Nephron progenitor cell (in vitro differentiated cells): ENCODE measurements at places on chromosomes 3 and 15.
A peak's percentile ranks its signal among the peaks of the same experiment; 100 is the strongest.

DNA sequence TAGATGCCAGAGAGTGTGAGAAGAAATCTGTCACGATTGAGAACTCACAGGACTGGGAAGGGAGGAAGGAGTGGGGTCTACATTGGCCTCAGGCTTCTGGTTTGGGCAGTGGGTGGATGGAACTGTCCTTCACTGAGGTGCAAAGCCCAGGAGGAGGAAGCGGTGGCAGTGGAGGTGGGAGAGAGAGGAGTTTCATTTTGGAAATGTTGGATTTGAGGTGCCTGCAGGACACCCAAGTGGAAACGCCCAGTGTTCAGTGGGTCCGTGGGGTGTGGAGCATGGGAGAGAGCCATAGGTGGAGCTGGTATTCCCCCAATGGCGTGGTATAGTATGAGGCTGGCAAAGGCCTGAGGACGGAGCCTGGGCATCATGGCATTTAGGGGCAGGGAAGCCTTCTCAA lies 9.3 kb upstream of the EPHB3 start:
- no peak overlapping the region for H3K27ac ChIP-seq
- DNase-seq = no peak
- H3K36me3 ChIP-seq = no peaks in the 10 kb centered on the region
- no peak overlapping the region for H3K4me3 ChIP-seq

- H3K27me3 ChIP-seq = peaks cover 6% of the 10 kb centered on the region
- peak overlapping the region; percentile 86 for H3K27ac ChIP-seq
- H3K4me1 ChIP-seq = peaks cover 23% of the 10 kb centered on the region
- peak overlapping the region; percentile 90 for H3K4me3 ChIP-seq
- DNase-seq = no peak
These were observed 425 bp upstream of the FYTTD1 start for GRCh38 chr3:197749315-197749600.

DNA sequence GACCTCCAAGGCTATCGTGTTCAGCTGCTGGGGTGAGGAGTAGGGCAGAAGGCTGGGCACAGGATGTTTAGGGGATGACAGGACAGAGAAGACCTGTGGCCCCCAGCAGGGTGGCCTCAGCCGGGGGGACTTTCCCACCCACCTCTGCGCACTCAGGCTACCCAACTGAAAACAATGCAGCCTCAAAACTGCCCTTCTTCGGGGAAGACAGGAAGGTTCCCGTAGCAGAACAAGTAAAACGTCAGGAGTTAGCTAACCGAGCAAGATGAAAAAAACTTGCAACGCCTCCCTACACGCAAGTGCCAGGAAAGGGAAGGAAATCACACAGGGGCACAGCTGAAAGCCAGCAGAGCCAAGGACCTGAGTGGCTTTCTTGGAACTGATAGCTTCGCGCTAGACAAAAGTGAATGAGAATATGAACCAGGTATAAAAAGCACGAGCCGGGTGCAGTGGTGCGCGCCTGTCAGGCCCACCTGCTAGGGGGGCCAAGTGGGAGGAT lies 38.4 kb upstream of the FURIN start:
- H3K27ac ChIP-seq = peak overlapping the region; percentile 75
- no peak overlapping the region for H3K4me3 ChIP-seq
- DNase-seq = no peak
- H3K36me3 ChIP-seq = no peaks in the 10 kb centered on the region
- H3K4me1 ChIP-seq = peaks cover 19% of the 10 kb centered on the region
- peaks cover 8% of the 10 kb centered on the region for H3K27me3 ChIP-seq

DNA sequence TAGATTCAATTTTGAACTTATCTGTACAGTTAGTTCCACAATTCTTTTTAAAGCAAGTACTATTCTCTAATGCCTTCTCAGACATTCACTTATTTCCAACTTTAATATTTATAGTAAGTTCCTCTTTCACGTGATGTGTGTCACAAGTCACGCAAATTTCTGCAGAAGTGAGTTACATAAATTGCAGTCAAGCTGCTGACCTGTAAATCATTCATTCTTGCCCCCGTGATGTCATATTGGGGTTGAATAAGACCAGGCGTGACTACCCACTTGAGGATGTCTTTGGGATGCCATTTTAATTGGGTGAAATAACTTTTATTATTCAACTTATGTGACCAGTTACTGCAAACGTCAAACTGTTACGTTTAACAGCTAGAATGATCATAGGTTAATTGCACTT lies 15.1 kb downstream of the PPARG start:
- no peak for DNase-seq
- H3K4me1 ChIP-seq = no peaks in the 10 kb centered on the region
- no peaks in the 10 kb centered on the region for H3K36me3 ChIP-seq
- no peak overlapping the region for H3K27ac ChIP-seq
- H3K4me3 ChIP-seq = no peak overlapping the region

GRCh38 chr3:80785875-80786274 lies 975.6 kb downstream of the GBE1 start:
- no peaks in the 10 kb centered on the region for H3K36me3 ChIP-seq
- DNase-seq = no peak
- H3K4me3 ChIP-seq = no peak overlapping the region
- no peak overlapping the region for H3K27ac ChIP-seq

DNA sequence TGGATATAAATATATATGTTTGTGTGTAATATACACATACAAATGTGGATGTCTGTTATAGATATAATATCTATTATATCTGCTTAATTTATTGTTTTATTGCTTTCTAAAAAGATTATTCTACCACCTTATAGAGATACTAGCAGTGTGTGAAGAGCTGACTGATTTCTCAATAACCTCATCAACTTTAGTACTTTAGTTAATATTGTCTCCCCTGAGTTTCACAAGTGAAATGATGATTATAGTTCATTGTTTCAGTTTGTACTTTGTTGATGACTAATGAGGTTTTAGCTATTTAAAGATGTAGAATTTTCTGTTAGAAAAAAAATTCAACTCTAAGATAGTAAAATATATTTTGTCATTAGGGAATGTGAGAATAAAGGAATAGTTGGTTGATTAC lies 11.4 kb downstream of the RSRC1 start:
- no peaks in the 10 kb centered on the region for H3K27me3 ChIP-seq
- no peaks in the 10 kb centered on the region for H3K4me1 ChIP-seq
- peaks cover 51% of the 10 kb centered on the region for H3K36me3 ChIP-seq

DNA sequence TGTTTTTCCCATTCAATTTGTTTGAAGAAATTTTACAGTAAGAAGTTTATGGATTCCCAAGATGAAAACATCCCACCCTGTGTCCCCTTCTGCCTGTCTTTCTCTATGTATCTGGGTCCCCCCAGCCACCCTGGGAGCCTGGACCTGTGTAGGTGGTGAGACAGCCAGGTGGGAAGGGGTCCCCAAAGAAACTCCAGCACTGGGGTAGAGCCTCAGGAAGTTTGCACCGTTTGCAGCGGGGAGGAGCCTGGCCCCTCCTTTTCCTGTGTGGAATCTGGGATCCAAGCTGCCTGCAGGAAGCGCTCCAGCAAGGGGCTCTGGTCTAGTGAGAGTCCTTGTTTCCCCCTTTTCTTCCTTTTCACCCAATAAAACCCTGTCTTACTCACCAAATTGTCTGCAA lies 49.4 kb upstream of the ITGA11 start:
- H3K4me3 ChIP-seq = no peak overlapping the region
- no peak overlapping the region for H3K27ac ChIP-seq
- no peak for DNase-seq

DNA sequence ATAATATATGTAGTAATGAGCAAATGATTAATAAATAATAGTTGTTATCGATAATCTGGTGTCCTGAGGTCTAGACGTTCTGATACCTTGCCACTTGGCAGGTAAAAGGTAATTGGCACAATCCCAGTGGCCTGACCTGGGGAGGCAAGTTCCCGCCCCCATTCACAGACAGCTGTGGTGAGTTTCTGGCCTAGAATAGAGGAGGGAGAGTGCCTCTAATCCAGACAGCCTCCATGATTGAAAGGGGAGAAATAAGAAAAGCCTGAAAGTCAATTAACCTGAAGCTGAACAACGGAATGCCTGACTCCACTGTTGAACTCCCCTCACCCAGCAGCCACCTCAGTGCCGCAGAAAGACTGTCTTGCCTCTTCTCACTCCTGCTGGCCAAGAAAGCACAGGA lies 38.1 kb upstream of the SV2B start:
- peaks cover 24% of the 10 kb centered on the region for H3K27me3 ChIP-seq
- H3K4me1 ChIP-seq = peaks cover 6% of the 10 kb centered on the region
- DNase-seq = no peak
- H3K27ac ChIP-seq = no peak overlapping the region
- H3K36me3 ChIP-seq = no peaks in the 10 kb centered on the region

- no peak overlapping the region for H3K27ac ChIP-seq
- no peaks in the 10 kb centered on the region for H3K27me3 ChIP-seq
- H3K4me3 ChIP-seq = peak overlapping the region; percentile 94
- DNase-seq = no peak
- peaks cover 76% of the 10 kb centered on the region for H3K4me1 ChIP-seq
These were observed 2.6 kb downstream of the GNAI2 start for GRCh38 chr3:50238549-50239026.

- H3K4me3 ChIP-seq = no peak overlapping the region
- H3K27ac ChIP-seq = no peak overlapping the region
- peaks cover 3% of the 10 kb centered on the region for H3K27me3 ChIP-seq
- H3K36me3 ChIP-seq = no peaks in the 10 kb centered on the region
These were observed 21.9 kb downstream of the NRROS start for GRCh38 chr3:196661400-196661799.

GRCh38 chr3:93988283-93988682 lies 8.3 kb downstream of the ARL13B start:
- DNase-seq = no peak
- H3K4me3 ChIP-seq = no peak overlapping the region
- H3K4me1 ChIP-seq = peaks cover 33% of the 10 kb centered on the region
- H3K36me3 ChIP-seq = no peaks in the 10 kb centered on the region
- H3K27me3 ChIP-seq = no peaks in the 10 kb centered on the region

DNA sequence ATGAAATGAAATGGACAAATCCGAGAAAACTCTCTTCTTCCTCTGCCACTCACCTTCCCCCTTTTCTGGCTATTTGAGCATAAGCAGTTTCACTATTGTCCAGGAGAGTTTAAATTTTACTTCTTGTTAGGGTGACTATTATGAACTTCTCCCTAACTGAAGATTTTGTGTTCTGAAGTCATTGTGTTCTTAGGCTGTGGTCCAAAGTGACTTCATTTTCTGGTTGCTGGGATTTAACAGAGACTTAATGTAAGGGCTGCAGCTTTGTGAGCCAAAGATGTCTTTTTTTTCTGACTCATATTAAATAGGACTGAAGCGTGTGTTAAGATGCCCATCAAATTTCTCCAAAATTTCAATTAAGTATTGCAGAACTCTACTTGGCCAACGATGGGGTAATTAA lies 46.5 kb upstream of the FSTL1 start:
- no peak for DNase-seq
- H3K27ac ChIP-seq = no peak overlapping the region
- H3K27me3 ChIP-seq = no peaks in the 10 kb centered on the region
- H3K36me3 ChIP-seq = no peaks in the 10 kb centered on the region
- H3K4me1 ChIP-seq = peaks cover 34% of the 10 kb centered on the region

- no peak overlapping the region for H3K27ac ChIP-seq
- peak; percentile 6 for DNase-seq
- H3K4me1 ChIP-seq = no peaks in the 10 kb centered on the region
- H3K4me3 ChIP-seq = no peak overlapping the region
These were observed 19.9 kb downstream of the SPICE1 start for GRCh38 chr3:113495035-113495434.

- H3K4me1 ChIP-seq = peaks cover 24% of the 10 kb centered on the region
- no peak overlapping the region for H3K4me3 ChIP-seq
- DNase-seq = no peak
- peak overlapping the region; percentile 69 for H3K27ac ChIP-seq
These were observed 90.1 kb downstream of the B3GALNT1 start for GRCh38 chr3:161014843-161015749.

- H3K4me3 ChIP-seq = no peak overlapping the region
- H3K36me3 ChIP-seq = no peaks in the 10 kb centered on the region
- H3K27me3 ChIP-seq = peaks cover 15% of the 10 kb centered on the region
- no peak overlapping the region for H3K27ac ChIP-seq
These were observed 730.7 kb downstream of the AGBL1 start for GRCh38 chr15:86810329-86810728.

DNA sequence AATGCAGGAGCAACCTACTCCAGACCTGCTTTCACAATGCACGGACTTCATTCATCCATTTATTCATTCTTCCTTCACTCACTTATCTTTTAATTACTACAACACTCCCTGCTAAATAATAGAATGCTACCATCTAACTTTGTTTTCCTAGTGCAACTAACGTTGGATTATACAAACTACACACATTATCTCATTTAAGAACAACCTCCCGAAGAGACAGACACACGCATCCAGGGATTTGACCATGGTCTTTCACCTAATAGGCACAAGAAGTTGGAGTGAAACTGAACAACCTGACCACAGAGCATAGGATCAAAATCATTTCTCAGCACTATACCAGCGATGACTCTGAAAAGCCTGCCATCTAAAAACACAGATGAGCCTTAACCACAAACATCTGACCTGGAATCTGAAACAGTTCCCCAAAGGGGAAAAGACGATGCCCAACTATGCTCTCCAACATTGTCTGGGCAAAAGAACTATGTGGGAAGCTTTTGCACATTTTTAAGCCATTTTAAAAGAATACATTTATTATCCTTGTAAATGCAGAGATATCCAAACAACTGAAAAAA lies 21.0 kb downstream of the ZNF385D start:
- H3K4me3 ChIP-seq = no peak overlapping the region
- H3K36me3 ChIP-seq = no peaks in the 10 kb centered on the region
- peaks cover 9% of the 10 kb centered on the region for H3K4me1 ChIP-seq
- DNase-seq = no peak

DNA sequence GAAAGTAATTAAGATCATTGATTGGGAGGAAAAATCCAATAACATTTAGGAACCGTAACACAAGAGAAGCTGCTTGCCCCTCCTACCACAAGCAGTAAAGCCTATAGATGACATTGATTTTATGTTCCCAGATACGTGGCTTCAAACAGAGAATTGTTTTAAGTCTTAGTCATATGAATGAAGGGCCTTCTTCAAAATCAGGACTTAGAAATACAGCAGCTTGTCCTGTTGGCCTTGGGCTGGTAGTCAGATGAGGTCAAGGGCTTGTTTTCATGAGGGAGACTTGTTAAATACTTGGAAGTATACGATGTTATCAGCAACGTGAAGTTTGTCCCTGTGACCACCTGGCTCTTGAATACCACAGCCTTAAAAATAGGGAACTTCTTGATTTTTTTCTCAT lies 114.4 kb downstream of the VGLL4 start:
- DNase-seq = no peak
- H3K27me3 ChIP-seq = peaks cover 3% of the 10 kb centered on the region
- H3K4me3 ChIP-seq = no peak overlapping the region
- peaks cover 53% of the 10 kb centered on the region for H3K4me1 ChIP-seq
- peaks cover 23% of the 10 kb centered on the region for H3K36me3 ChIP-seq
- peak overlapping the region; percentile 28 for H3K27ac ChIP-seq

GRCh38 chr3:185823078-185824044 lies 1.5 kb downstream of the IGF2BP2 start:
- H3K27ac ChIP-seq = peak overlapping the region; percentile 100
- DNase-seq = peak; percentile 70
- H3K27me3 ChIP-seq = no peaks in the 10 kb centered on the region
- peak overlapping the region; percentile 97 for H3K4me3 ChIP-seq

GRCh38 chr15:94370206-94370935 lies 139.0 kb downstream of the MCTP2 start:
- H3K27ac ChIP-seq = no peak overlapping the region
- H3K36me3 ChIP-seq = no peaks in the 10 kb centered on the region
- no peaks in the 10 kb centered on the region for H3K27me3 ChIP-seq
- DNase-seq = no peak
- H3K4me1 ChIP-seq = peaks cover 53% of the 10 kb centered on the region

GRCh38 chr15:59994526-59994887 lies 9.6 kb upstream of the FOXB1 start:
- DNase-seq = no peak
- H3K36me3 ChIP-seq = no peaks in the 10 kb centered on the region
- peaks cover 36% of the 10 kb centered on the region for H3K27me3 ChIP-seq
- H3K4me3 ChIP-seq = peak overlapping the region; percentile 93
- H3K27ac ChIP-seq = no peak overlapping the region
